ENCODE measurements at places on chromosomes 11 and 22.

DNA sequence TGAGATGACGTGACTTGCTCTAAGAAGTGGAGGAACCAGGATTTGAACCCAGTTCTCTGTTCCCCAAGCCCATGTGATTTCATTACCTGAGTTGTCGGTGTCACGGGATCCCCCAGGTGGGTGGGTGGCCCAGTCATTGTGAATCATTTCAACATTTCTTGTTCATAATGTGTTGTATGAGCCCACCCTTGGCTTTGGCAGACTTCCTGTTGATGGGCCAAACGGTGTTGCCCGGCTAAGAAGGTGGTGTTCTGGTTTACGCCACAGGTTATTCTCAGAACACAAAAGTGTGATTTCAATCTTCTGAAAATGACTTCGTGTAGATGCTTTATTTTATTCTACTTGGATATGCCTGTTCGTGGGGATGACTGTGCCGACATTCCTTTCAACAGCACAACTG, 21.6 kb upstream of the ST14 start:
- DNase-seq = no peak

DNA sequence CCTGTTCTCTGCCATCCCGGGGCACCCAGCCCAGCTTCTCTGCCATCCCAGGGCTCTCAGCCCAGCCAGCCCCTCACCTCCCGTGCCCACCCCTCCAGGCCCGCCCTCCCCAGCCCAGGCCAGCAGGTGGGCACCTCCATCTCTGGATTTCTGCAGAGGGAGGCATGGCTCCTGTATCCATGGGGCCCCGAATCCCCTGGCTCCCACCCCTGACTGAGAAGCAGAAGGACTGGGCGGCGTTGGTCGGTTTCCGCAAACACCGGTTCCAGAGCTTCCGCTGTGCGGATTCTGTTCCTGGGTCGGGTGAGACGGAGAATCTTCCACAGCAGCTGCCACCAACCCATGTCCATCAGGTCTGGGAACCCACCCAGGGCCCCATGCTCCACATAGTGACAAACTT, 240.3 kb downstream of the BRD1 start:
- DNase-seq = no peak

DNA sequence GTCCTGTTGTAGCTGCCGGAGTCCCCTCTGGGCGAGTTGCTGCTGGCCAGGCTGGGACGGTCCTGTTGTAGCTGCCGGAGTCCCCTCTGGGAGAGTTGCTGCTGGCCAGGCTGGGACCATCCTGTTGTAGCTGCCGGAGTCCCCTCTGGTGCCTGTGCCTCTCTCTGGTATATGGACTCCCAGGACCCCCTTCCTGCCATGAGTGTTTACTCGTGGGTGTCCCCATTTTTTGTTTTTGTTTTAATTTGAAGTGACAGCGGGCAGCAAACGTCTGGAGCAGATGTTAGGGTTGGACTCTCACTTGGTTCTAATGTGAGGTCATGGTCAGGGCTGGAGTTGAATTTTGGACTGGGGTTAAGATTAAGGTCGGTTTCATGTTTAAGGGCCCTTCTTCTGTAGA, 14.2 kb downstream of the SHANK3 start:
- DNase-seq = no peak

GRCh38 chr11:104925850-104926249, 27.6 kb upstream of the CASP12 start:
- no peak for DNase-seq

- no peak for DNase-seq
Measured at GRCh38 chr11:90845126-90845525, 622.3 kb upstream of the CHORDC1 start.

GRCh38 chr11:65382804-65383368, 440 bp upstream of the SLC25A45 start:
- peak; percentile 96 for DNase-seq

GRCh38 chr11:3824714-3825472, 15.9 kb downstream of the RHOG start:
- peak; percentile 66 for DNase-seq

DNA sequence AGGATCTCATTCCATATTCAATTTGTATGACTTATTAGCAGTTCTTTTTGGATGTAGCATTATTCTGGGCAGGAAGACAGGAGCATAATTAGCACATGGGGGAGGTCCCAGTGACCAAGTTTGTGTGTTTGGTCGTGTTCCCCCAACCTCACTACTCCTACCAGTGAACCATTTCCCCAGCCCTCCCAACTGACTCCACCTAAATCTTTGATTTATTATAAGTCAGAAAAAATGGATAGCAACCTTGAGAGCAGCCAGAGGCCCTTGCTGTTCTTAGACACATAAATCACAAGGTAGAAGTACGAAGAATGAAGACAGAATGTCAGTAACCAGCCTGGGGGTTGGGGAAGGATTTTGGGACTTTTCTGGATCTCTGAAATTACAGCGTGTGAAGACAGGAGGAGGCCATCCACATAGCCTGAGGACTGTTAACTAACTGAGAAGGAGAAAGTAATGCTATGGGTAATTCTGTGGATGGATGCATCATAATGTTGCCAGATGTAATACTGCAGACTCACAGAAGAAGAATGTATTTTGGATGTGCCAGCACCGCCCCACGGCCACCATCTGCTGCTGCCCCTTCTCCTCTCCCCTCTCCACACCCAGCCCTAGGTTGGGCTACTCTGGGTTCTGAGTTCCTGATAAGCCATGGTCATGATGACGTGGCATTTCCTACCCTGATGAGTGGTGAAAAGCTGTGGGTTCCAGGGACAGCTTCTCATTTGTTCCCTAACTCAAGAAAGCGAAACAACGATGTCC, 124.3 kb upstream of the TTC12 start:
- DNase-seq = no peak

DNA sequence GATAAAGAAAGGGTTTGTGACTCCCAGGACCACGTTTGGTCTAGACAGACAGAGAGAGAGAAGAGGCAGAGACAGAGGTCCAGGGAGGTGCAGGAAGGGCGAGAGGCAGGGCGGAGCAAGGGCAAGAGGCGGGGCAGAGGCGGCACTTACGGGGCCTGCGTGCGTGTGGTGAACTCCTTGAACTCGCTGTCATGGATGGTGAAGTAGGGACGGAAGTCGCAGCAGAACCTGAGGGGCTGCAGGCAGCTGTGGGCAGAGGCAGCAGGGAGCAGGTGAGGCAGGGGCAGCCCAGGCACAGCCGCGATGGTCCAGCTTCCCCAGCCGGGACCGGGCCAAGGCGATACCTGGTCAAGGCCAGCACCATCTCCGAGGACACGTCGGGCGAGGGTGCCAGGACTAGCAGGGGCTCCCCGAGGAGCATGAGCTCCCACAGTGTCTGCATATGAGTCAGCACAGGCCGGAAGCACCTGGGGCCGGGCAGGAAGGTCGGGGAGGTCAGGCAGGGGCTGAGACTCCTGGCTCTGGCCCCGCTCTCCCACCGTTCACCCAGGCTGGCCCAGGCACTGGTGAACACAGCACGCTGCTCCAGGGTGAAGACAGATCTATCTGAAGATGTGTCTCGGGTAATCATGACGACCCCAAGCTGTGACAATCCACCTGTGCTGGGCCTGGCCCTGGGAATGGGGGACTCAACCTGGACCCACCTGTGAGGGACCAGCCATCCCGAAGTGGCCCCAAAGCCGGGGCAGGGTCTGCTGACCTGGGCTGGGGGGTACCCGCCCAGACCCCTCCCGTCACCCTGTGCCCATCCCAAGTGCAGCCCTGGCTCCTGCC, 7.2 kb upstream of the PLXNB2 start:
- DNase-seq = no peak

GRCh38 chr22:46408568-46409506, 73.3 kb downstream of the TRMU start:
- no peak for DNase-seq

DNA sequence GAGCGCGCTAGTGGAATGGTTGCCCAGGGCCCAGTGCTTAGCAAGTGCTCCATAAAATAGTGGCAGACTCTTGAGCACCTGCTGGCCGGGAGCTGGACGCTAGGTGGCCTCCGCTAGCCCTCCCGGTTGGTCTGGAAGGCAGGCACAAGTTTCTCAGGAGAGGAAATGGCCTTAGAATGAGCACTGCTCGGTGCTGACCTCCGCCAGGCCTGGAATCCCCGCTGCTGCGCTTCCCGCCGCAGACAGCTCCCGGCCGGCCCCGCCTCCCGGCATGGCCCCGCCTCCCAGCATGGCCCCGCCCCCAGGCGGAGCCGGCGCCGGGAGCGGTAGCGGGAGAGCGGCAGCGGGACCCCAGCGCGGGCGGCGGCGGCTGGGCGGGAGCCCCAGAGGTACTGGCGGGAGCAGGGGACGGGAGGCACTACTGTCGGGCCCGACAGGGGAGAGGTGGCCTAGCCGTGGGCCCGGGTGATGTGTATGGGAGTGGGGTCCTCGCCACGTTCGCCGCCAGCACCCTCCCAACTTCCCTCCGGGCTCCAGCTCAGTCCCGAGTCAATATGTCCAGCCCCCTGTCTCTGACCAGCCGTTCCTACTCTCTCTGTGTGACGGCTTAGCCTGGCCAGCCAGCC, at the start of gene SIPA1:
Gene SIPA1 (plus strand): TSS at position 308 of the 626 bp plus-strand sequence. CDS start 2,821 bp downstream, outside the sequence.
- peak; percentile 86 for DNase-seq

DNA sequence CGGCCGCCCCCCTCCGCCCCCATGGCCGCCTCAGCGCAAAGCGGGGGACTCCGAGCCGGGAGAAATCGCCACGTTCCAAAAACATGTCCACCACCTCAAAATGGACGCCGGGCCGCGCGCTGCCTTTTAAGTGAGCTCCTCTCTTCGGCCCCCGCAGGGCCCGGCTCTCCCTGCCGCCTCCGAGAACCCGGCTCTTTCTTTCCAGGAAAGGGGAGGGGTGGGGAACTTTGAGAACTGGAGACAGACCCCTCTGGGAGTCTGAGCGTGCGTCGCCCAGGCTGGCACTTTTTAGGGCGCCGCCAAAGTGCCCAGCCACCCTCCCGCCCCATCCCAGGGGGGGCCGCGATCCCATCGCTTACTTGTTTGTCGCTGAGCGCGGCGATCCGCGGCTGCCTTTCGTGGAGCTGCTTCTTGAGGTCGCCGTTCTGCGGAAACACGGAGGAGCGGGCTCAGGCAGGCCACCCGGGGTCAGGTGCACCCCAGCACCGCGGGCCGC, 1.6 kb downstream of the PHF21B start:
- DNase-seq = no peak

- DNase-seq = no peak
Measured at GRCh38 chr22:23793326-23793725, 6.6 kb downstream of the SMARCB1 start.

GRCh38 chr11:90465553-90465952, 242.7 kb upstream of the CHORDC1 start:
- DNase-seq = no peak

GRCh38 chr22:23984430-23984829, 4.5 kb downstream of the GSTT2 start:
- no peak for DNase-seq

- DNase-seq = no peak
Measured at GRCh38 chr11:19905280-19905853, 192.7 kb downstream of the NAV2 start.

DNA sequence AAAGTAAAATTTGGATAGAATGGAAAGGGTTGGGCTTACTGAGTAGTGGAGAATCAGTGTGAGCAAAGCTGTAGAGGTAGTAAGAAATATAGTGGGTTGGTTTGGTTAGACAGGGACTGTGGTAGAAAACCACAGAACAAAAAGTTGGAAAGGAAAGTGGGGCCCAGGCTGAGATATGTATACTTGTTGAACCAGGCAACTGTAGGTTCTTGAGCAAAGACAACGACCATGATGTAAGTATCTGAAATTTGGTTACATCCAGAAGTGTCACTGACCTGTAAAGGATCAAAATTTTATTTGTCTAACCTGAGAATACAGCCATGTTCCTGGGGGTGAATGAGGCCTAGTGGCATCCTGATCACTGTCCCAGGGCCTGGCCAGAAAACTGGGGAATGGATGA, 114.1 kb downstream of the STIM1 start:
- no peak for DNase-seq

DNA sequence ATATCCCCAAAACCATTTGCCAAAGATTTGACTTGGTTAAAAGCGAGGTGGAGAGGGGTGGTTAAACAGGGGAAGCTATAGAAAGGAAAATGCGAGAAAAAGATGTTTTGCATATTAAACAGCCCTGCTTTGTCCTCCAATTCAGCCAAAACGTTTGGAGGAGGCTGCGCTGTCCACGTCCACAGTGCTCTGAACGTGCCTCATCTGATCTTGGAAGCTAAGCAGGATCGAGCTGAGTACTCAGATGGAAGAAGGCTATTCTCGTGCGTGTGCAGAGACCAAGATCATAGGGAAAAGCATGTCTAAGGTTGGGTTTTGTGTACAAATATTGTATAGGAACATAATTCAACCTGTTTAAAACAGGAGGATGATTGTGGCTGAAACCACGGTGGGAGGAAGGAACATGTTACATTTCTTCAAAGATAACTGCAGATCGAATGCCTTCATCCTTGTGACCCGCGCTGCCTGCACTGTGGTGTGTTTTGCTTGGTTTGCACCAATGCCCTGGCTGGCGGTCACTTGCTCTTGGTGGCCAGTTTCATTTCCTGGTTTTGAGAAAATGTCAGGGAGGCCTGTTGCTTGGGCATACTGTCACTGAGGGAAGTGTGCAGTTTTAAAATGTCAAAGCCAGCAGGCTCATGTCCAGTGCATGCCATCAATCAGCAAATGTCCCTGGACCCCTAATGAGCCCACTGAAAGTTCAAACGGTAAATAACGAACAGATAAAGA, 40.4 kb downstream of the FLI1 start:
- DNase-seq = no peak

GRCh38 chr11:111766834-111767142, 599 bp upstream of the PPP2R1B start:
- no peak for DNase-seq

- no peak for DNase-seq
Measured at GRCh38 chr22:30236875-30237274, 9.7 kb downstream of the LIF start.

GRCh38 chr11:33778675-33779074, 4.4 kb upstream of the FBXO3 start:
- no peak for DNase-seq

GRCh38 chr11:9600644-9601036, 27.2 kb downstream of the WEE1 start:
- no peak for DNase-seq

DNA sequence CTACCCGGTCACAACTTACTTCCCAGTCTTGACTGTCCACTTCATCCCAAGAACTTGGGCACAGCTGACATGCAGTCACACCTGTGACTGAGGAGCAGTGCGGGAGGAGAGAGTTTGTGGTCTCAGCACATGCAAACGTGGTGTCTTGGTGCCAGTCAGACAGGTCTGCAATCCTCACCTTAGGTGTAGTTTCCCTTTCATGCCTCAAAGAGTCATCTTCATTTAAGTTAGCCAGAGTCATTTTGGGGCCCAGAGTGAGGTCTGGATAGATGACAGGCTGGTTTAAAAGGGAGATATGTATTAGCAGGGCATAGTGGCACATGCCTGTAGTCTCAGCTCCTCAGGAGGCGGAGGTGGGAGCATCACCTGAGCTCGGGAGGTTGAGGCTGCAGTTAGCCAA, 108.5 kb upstream of the SORL1-AS1 start:
- DNase-seq = no peak

All from body of pancreas (tissue), 4 donors.